Right renal cortex interstitium (tissue), 3 donors: ENCODE measurements at places on chromosomes 2 and 18. TPM values are rescaled to one million over a fixed set of nuclear protein-coding genes. Genes with fewer than 3 reads are reported as not detected.

- DNase-seq: no peak
These were observed 4.6 kb downstream of the LOXHD1 start for GRCh38 chr18:46652372-46652771.

- DNase-seq: no peak
These were observed at the start of gene FBXO36 for GRCh38 chr2:229922449-229923386. TSS of gene FBXO36 (plus strand) at chr2:229922503. CDS start at chr2:229922514, 11 bp downstream.

DNA sequence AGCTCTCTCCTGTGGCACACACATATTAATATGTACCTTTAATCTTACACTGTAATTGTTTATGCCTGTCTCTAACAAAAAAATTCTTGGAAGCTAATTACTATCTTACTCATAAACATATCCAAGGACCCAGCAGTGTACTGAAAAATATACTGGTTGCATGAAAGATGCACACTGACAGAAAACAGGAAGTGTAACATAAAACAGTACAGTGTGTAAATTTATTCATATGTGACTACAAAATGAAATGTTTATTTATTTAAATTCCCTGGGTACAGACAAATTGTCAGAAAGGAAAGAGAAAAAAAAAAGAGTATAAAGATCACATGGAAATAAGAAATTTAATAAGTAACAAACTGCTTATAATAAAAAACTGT is 28.5 kb downstream of the TMEM131 start:
- no peak for DNase-seq

- DNase-seq: no peak
These were observed 36.5 kb upstream of the GLS start for GRCh38 chr2:190843890-190844699.

GRCh38 chr2:176151442-176152287 is at the start of gene HOXD4:
TSS of gene HOXD4 (plus strand) at chr2:176151550. CDS start at chr2:176151634, 84 bp downstream.
- DNase-seq: no peak

GRCh38 chr2:37523814-37524362 is 147.6 kb downstream of the CDC42EP3 start:
- no peak for DNase-seq

DNA sequence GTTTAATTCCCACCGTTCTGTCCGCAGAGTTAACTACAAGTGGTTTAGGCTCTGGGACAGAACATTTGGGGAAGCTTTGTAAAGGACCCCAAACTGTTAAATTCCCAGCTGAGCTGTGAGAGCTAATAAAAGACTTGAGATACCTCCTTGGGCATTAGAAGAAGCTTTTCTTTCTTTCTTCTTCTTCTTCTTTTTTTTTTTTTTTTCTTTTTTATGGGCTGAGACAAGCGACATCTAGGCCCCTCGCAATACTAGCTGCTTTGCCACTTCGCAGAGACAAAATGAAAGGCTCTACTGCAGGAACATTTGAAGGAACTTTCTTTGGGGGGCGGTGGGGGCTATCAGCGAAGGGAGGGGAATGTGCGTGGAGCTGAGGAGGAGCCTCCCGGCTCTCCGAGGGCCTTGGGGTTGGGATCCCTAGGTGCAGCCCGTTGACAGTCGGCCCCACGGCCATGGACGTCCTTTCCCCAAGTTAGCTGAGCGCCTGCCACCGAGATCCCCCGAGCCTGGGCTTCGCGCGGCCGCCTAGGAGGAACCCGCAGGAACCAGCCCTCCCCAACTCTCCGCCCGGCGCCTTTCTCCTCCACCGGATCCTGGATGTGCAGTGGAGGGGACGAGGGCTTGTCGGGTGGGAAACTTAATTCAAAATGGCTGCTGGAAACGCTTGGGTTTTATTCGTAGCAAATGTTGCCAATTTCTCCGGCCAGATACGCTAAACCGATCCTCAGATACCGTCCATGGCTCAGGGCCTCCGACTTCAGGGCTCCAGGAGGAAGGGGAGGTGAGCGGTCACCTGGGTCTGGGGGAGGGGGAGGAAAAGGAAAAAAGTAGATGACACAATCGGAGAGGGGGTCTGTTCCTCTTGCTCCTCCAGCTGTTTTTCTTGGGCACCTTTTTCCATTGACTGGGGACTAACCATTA is 4.2 kb downstream of the MEIS1 start:
- no peak for DNase-seq

DNA sequence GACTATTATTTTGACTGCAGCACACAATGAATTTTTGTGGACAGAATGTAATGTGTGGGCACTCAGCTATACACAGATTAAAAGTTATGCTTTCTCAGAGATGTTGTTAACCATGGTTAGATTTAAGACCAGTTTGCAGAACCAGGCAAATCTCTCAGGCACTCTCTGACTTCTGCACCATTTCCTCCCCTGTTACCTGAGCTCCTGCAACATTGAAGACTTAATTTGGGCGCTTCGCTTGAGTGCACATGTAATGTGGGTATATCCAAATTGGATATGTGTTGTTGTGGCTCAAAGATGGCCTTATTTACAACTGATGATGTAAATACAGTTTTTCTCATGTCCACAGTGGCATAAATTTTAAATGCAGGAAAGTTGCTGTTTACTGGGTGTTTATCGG is 469.4 kb downstream of the PTPRM start:
- DNase-seq: peak; percentile 21

GRCh38 chr2:2731101-2731815 is 400.2 kb upstream of the MYT1L start:
- DNase-seq: no peak

- no peak for DNase-seq
These were observed 16.8 kb upstream of the TMEM37 start for GRCh38 chr2:119414894-119415293.

GRCh38 chr2:181313845-181314244 is 143.3 kb upstream of the ITGA4 start:
- no peak for DNase-seq

- DNase-seq: no peak
These were observed 111.4 kb upstream of the TEX51 start for GRCh38 chr2:126787289-126787688.

- no peak for DNase-seq
These were observed 136.1 kb downstream of the ST6GAL2 start for GRCh38 chr2:106749823-106750222.

DNA sequence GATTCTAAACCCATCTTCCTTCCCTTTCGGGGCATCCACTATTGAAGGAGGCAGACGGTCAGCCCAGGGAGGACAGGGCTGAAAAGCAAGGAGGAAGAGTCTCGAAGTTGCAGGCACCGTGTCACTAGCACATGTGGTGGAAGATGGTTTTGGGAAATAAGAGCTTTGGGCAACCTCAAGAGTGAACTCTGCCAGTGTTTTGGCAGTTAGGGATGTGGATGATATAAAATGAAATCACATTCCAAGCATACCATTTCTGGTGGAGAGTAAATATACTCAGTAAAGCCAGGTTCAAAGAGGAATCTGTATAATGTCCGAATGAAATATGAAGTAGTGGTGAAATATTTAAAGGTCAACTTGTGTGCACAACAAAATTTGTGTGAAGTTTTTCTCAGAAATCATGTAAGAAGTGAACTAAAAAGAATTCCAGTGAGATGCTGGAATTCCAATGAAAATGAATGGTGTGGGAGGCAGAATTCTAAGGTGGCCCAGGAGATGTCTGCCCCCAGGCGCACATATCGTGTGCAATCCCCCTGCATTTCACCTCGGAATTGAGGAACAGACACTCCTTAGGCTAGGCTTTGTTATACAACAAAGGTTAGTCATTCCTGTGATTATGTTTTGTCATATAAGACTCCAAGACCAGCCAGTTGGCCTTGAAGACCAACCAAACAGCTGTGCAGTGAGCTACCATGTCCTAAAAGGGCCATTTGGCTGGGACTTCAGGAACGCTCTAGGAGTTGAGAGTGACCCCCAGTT is 147.1 kb downstream of the SH3BP4 start:
- DNase-seq: no peak

DNA sequence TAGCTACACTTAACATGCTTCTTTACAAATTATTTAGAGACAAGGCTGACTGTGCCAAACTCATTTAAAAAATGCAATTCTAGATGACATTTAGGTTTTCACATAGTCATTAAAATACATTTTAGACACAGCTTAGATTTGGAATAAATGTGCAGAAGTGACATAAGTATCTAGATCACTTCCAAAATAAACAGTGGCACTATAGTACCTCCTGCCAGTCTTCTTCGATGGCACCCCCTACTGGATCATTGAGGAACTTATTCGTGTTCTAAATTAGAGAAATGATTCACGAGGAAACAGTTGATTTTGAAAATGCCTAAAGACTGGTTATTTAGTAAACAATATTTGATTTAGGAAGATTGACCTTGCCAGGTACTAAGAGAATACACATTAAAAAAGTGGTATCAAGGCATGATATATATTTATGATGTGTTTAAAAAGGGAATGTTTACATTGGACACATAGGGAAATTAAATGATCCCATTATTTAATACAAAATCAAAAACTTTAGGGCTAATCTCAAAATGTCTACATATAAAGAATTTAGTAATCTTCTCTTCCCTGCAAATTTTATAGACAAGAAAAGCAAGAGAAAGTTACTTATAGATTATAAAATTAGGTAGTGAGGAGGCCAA is 323.9 kb downstream of the XIRP2 start:
- DNase-seq: peak; percentile 39

DNA sequence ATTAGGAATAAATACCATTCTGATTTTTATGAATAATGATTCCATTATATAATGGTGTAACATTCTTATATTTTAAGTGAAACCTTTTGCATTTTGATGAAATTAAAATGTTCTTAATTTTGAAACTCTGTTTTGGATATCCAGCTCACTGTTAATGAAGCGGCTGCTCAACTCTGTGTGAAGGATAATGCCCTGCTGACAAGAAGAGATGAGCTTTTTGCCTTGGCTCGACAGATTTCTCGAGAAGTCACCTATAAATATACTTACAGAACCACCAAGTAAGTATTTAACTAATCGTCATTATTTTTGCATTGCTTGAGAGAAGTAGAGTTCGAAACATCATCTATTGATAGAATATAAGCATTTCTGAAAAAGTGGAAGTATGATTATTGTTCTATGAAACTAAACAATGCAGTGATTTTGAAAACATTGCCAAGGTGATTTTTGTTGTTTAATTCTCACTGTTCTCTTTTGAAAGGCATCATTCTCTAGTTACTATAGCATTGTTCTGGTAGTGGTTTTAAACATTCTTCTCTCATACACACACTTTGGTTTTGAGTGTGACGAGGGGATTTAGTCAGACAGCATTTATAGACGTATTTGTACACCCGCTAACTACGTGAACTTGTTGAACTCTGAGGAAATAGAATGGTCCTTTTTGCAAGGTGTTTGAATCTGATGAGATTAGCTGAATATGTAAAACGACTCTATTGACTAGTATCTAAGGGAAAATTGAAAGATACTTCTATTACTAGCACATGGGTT is 21.5 kb downstream of the NAB1 start:
- DNase-seq: no peak

DNA sequence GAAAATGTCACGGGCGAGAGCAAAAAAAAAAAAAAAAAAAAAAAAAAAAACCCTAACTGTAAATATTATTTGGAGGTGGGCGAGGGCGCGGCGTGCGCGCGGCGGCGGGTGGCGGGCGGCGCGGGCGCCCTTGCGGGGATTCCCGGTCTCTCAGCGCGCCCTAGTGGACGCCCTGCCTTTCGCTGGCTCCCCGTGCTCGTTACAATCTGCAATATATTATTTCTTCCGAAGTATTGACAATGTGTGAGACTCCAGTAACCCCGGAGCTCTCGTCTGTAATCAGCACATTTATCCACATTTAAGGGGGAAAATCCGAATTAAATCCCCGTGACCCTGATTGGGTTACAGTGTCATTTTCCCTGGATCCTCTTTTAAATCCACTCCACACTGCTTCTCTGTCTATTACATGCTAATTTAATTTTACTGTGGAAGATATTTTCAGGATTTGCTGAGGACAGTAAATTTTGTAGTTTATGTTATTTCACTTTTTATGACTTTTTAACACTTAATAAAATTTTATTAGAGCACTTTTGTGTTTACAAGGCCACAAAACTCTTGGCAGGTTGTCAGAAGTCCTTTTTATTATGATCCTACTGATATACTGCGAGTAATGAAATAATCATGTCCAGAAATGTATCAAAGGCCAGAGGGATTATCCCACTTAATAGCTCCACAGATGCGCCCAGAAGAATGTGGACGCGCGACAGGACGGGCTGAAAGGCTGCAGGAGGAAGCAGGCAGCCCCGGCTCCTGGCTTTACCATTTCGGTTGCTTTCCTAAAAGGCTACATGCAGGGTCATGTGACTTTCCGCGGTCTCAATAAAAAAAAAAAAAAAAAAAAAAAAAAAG is 369.1 kb downstream of the MTX2 start:
- no peak for DNase-seq

DNA sequence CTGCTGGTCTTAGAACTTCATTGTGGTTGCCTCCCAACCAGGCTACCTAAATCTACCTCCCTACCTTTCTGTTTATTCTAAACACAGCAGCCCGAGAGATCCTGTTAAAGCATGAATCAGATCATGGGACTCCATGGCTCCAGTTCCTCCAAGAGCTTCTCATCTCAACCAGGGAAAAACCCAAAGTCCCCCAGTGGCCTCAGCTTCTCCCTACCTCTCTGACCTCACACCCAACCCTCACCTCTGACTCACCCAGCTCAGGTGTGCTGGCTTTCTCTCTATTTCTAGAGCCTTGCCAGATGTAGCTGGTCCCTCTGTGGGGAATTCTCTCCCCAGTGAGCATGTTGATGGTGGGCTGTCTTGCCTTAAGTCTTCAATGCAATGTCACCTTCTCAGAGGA is 93.8 kb upstream of the COPS8 start:
- DNase-seq: no peak

DNA sequence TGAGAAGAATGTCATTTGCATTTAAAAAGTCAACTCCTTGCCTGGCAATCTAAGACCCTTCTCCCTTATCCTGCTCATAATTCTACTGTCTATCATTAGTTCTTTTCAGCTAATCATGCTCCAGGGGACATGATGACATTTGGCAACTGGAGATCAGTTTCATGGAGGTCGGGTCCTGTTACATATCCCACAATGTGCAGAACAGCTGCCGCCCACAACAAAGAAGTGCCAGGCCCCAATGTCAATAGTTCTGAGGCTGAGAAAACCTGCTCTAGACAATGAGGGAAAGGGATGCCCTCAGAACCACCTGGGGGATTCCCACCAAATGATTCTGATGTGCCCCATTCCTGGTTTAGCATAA is 53.4 kb upstream of the IL1RL1 start:
- DNase-seq: no peak

DNA sequence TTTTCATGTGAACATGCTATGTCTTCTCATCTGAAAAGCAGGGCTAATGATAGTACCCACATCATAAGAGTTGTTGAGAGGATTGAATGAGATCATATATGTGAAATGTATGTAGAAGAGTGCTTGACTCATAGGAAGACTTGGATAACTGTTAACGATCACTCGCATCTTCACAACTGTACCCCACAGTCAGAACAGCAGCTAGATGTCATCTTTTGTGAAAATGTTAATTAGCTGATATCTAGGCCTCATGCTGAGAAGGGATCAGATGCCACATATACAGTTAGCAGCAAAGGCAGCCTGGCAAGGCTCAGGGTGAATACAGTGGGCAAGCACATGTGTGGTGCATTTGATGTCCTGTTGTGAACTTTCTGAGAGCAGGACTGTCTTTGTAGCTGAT is 24.2 kb downstream of the MAP3K20 start:
- DNase-seq: no peak

- no peak for DNase-seq
These were observed 35.0 kb downstream of the NRP2 start for GRCh38 chr2:205717175-205717846.

- peak; percentile 63 for DNase-seq
These were observed 153.8 kb upstream of the ACAA2 start for GRCh38 chr18:49967171-49967570.

Gene POTEI
- 0.10 TPM for polyA plus RNA-seq

Gene PRKAG3
- polyA plus RNA-seq: not detected

Gene FHL2
- polyA plus RNA-seq: 27.8 TPM
